ENCODE measurements at places on chromosomes 6 and 20. TPM values are rescaled to one million over a fixed set of nuclear protein-coding genes. Genes with fewer than 3 reads are reported as not detected.

BPIFB1 gene
- total RNA-seq: not detected

DDO gene
- not detected for total RNA-seq

TMEM244 gene
- total RNA-seq: 0.54 TPM

POLR1H gene
- 53.0 TPM for total RNA-seq

ULBP2 gene
- 0.67 TPM for total RNA-seq

SEL1L2 gene
- total RNA-seq: not detected

MYT1 gene
- total RNA-seq: not detected

FGD2 gene
- 1.4 TPM for total RNA-seq

DNA sequence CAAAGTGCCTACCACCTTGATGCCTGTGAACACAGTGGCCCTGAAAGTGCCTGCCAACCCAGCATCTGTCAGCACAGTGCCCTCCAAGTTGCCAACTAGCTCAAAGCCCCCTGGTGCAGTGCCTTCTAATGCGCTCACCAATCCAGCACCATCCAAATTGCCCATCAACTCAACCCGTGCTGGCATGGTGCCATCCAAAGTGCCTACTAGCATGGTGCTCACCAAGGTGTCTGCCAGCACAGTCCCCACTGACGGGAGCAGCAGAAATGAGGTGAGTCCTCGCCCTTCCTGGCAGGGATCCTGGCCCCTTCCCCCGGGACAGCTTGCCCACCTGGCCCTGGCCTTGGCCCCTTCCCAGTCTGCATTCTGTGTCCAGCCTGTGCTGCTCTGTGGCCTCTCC lies 17.9 kb downstream of the MAVS start:
- DNase-seq: no peak

DNA sequence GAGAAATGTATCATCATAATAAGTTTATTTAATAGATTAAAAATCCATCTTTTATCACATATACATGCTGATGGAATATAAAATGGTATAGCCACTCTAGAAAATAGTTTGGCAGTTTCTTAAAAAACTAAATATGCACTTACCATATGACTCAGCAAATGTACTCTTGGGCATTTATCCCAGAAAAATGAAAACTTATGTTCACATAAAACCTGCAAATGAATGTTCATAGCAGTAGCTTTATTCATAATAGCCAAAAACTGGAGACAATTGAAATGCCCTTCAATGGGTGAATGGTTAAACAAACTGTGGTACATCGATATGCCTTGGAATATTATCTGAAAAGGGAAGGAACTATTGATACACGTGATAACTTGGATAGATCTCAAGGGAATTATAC lies 6.4 kb upstream of the NCOA7 start:
- DNase-seq: no peak

DNA sequence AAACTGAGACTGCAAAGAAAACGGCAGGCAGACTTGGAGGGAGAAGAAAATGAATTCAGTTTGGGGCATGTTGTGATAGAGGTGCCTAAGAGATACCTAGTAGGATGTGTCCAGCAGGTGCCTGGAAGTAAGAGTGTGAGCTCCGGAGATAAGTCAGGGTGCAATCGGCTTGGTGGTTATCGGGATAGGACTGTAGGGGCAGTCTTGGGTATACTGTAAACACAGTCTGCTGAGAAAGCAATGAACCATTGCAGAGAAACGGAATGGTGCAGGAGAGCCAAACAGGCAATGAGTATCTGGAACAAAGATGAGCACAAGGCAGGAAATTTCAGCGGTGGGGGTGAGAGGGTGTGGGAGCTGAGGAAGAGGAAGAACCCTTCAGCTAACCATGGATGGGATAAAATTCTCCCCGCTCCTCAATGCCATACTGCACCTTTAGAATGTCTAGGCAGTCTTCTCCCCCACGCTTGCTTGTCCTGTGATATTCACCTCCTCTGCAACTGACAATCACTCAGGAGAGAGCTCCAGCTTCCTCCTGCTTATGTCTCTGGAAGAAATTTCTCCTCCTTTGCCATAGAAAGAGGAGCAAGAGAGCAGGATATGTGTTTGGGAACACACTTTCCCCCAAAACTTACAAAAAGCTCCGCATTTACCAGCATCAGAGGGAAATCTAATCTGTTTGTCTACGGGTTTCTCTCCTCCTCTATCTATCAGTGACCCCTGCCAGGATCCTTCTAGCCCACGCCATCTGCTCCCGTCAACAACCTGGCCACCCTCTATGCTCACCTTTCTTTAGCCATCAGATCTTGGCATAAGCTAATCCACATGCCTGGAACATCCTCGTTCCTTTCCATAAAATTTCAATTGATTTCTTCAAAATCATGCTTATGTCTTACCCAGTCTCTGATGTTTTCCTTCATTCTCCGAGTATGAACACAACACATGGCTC lies 381.7 kb upstream of the JARID2 start:
- no peak for DNase-seq

DNA sequence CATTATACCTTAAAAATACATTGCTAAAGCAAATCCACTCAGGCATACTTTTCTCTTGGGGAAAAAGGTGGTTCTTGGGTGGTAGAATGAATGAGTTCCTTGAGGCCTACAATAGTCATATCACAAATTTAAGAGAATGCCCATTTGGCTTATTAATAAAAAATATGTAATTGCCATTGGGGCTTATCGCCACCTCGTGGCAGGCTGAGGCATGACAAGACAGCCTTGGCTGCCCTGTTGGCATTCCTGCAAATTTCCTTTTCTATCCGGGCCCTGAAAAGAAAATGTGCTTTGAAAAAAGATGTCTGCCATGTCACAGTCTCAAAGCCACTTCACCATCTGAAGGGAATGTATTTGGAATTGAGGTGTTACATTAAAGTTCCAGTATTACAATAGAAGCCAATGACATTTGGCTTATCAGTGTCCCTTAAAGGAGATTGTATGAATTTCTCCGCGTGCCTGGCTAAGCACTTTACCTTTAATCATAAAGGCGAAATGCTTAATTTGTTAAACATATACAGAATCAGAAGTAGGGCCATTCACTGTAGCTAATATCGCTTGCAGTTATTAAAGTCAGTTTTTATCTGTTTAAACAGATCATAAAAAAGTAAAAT lies 188.3 kb upstream of the ZFP64 start:
- peak; percentile 42 for DNase-seq

DNA sequence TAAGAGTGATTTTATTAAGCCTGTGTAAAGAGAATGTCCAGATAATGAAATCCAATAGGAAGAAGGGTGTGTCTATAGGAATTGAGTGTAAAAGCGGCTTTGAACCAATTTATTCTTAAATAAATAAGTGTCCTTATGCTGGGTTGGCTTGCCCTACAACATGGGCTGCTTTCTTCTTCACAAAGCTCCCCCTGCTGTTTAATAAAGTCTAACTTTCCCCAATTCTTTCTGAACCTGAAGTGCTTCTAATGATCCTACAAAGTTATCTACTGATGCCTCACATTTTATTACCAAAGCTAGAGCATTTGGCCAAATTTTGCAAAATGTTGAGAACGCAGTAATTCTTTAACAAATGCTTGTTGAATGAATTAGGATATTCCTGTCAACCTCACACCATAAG lies 36.3 kb upstream of the SIRT5 start:
- DNase-seq: no peak

GRCh38 chr6:46015119-46015968 lies at the start of gene CLIC5:
CLIC5 (minus strand) TSS chr6:46015860; CDS start chr6:46015542, 318 bp downstream.
- peak; percentile 38 for DNase-seq

DNA sequence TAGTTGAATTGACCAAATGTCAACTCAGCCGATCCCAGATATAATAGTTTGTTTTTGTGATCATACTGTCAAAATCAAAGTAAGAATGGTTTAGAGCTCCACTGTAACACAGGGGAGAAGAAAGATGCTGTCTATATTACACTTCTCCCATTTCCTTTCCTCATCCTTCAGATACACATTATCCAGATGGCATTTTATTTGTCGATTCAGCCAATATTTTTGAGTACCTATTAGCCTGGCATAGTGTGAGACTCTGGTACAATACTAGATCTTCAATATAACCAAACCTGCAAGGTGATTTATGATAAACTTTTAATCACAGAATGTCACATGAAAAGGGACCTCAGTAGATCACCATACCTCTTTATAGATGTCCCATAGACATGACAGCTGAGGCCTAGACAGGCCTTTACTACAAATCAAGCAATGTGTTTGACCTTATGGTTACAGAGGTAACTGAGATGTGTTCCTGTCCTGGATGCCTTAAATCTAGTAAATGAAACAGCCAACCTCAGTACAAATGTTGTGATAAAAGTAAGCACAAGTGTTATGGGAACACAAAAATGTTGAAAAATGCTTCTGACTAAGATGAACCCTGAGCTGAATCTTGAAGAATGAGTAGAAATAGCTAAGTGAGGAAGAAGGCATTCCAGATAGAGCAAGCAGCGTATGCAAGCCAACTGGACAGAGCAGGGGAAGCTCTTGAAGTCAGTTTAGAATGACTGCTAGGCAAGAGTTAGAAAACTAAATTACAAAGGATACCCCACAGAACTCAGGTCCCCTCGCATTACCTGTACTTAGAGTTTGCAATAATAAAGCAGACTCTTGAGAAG lies 1.9 kb downstream of the FBXO9 start:
- DNase-seq: no peak

DNA sequence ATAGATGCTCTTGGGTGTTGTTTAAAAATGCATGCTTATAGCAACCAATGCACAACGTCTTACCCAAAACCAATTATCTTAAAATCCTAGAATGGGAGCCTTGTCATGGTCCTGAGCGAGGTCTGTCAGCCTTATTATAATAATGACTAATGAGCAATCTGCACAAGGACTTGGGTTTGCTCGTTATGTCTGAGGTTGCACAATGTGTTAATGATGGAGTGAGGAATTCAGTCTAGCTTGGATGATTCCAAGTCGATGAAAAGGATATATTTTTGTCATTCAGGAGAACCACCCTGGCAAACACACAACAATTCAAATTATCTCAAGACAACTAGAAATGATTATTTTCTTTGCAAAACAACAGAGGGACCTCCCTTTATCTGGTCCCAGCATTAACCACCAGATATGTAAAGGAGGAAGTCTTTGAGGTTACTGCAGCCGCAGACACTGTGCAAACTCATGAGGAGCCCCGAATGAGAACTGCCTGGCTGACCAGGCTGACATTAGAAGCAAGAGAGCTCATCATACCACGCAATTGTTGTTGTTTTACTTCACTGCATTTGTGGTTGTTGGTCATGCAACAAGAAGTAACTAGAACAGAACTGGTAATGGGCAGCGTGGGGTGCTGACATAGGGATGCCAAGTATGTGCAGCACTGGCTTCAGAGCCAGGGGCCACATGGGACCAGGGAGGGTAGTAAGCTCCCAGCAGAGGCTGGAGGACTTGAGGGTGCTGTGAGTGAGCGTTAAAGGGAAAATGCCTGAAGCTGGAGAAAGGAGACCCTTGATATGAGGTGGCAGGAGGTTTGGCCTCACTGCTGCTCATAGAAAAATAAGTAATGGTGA lies 488.3 kb downstream of the CDH26 start:
- no peak for DNase-seq

DNA sequence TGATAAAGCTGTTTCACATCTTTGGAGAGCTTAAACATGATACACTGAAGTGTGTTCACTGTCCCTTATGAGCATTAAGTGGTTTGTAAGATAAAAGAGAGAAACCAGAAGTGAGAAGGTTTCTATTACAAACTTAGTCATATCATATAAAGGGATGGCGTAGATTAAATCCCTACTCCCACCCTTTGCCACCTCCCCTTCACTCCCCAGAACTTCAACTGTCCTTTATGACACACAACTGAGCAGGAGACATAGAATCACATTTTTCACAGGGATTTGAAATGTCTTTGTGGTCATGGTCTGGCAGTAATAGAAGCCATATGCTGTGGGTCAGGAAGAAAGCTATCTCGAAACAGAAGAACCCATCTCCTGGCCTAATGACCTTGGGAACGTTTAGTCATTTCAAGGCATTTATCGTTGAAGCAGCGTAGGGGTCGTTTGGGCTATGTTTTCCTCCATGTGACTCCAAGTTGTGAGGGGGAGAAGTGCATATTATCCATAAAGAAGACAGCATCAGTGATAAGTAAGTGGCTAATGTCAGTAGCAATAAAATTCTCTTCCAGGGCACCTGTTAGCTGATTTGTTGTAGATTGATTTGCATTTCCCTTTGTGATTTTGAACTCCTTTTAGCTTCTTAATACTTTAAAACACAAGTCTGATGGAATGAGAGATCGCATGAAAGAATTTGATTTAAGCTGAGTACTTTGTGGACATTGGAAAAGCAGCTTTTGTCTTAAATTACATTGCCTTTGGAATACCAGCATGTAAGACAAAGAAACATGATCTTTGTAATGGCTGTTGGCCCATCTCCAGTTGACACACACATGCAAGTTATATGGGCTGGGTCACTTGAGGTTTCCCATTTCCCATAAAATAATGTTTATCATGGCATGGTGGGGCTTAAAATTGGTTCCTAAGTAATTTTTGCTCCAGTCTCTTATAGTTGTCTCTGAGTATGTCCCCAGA lies 501.5 kb upstream of the FLRT3 start:
- no peak for DNase-seq

DNA sequence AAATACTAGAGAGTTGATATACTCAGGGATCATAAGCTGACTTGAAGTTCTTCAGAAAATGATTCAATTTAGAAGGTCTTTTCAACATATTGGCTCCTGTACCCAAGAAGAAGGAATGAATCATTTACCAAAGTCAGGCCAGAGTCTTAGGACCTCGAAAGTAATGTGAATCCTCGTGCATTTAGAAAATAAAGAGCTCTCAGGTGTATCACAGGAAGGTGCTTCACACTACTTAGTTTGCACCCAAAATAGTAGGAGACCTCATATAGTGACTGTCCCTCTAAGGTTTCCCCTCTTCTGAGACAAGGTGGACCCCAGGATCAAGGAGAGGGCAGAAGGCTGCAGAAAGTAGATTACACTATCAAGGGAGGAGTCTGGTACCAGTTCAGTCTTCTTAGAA lies 71.8 kb downstream of the F13A1 start:
- no peak for DNase-seq

- DNase-seq: no peak
Observed at GRCh38 chr20:62486484-62486883, 10.7 kb upstream of the GATA5 start.

GRCh38 chr20:25399037-25399430 lies 8.4 kb upstream of the ABHD12 start:
- DNase-seq: peak; percentile 37

DNA sequence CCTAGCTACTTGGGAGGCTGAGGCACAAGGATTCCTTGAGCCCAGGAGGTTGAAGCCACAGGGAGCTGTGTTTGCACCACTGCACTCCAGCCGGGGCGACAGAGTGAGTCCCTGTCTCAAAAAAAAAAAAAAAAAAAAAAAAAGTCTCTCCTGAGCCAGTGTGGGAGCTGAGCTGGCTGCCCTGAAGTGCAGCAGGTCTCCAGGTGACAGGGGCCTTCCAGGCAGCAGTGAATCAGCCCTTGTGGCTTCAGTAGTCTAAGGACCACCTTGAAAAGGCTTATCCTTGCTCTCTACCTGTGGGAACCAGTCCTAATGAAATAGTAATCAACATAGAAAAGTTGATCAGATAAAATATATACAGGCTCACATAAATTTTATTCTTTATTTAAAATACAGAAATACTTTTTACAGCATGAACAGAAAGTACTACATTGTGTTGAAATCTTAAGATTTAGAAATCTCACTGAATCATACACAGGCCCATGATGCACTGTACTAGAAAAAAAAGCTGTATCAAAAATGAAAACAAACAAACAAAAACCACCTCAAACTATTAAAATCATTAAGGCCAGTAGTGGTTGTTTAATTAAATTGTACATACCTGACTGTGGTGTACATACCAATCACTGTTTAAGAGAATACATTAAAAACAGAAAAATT lies 128.9 kb downstream of the SCML4 start:
- no peak for DNase-seq

GRCh38 chr6:44489910-44490604 lies 102.6 kb downstream of the CDC5L start:
- no peak for DNase-seq

- DNase-seq: no peak
Observed at GRCh38 chr6:79941489-79942151, 5.7 kb downstream of the ELOVL4 start.

- DNase-seq: no peak
Observed at GRCh38 chr6:91487696-91488392, 901.0 kb upstream of the MAP3K7 start.
